ENCODE measurements at places on chromosomes 7 and 10.

GRCh38 chr7:44151956-44152355, 10.8 kb upstream of the MYL7 start:
- no peak for DNase-seq

DNA sequence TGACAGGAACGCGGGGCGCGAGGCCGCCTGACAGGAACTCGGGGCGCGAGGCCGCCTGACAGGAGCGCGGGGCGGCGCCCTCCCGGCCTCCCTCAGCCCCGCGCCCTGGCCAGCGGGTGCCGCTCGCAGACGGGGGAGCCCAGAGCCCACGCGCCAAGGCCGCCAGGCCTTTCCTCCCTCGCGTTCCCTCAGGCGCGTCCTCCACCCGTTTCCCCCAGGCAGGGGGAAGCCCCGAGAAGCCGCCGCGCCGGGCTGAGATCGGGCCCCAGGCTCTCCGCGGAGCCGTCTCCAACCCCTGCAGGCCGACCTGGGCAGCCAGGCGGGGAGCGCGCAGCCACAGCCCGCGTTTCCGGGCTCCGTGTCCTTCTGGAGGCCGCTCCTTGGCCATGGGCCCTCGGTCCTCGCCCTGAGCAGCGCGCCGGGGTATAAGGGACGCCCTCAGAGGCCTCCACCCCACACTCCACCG, 17.7 kb downstream of the PTPRN2 start:
- no peak for DNase-seq

GRCh38 chr7:28517606-28518005, 105.3 kb downstream of the CREB5 start:
- DNase-seq = no peak

DNA sequence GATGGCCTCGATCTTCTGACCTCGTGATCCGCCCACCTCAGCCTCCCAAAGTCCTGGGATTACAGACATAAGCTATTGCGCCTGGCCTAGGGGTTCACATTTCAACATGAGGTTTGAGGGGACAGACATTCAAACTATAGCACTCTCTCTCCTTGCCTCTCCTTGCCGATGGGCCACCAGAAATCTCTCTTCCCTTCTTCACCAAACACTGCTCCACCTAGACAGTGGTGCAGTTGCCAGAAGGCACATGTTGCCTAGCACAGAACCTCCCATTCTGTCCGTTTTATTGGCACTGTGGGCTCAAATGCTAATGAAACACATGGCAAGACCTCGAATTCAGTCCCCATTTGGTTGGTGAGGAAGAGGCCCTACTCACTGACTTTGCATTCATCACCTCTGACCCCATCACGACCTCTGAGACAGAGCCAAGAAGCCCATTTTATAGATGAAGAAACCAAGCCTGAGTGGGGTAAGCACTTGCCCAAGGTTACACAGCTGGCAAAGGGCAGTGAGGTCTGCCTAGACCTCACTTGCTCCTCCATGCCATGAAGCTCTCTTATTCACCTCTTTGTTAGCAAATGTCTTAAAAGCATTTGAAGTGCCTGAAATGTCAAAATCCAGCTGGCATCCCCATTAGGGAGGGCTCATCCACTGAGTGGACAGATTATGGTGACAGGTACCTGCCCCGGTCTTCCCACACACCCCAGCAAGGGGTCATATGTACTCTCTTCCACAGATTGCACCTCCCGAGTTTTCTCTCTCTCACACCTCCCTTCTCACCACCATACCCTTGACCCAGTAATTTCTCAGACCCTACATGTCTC, 34.0 kb downstream of the GPRIN2 start:
- no peak for DNase-seq

DNA sequence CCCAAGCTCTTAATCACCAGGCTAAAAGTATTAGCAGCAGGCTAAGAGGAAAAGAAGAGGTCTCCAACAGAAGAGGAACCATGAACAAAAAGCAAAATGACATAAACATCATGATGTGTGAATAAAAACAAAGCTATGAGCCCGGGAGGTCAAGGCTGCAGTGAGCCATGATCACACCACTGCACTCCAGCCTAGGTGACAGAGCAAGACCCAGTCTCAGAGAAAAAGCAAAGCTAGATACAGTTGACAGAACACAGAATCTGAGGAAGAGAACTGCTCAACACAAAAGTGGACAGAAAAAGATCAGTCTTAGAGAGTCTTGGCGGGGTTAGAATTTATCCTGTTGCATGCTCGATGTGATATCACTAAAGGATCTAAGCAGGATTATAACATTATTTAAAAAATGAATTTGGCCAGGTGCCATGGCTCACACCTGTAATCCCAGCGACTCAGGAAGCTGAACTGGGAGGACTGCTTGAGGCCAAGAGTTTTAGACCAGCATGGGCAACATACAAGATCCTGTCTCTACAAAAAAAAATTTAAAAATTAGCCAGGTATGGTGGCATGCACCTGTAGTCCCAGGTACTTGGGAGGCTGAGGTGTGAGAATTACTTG, 37.5 kb downstream of the NT5C2 start:
- DNase-seq = no peak

GRCh38 chr10:6037422-6037821, 24.7 kb downstream of the IL2RA start:
- no peak for DNase-seq

GRCh38 chr10:2252096-2252495, 514.8 kb upstream of the ADARB2 start:
- no peak for DNase-seq

GRCh38 chr10:119658274-119658673, 7.1 kb downstream of the BAG3 start:
- DNase-seq = no peak

DNA sequence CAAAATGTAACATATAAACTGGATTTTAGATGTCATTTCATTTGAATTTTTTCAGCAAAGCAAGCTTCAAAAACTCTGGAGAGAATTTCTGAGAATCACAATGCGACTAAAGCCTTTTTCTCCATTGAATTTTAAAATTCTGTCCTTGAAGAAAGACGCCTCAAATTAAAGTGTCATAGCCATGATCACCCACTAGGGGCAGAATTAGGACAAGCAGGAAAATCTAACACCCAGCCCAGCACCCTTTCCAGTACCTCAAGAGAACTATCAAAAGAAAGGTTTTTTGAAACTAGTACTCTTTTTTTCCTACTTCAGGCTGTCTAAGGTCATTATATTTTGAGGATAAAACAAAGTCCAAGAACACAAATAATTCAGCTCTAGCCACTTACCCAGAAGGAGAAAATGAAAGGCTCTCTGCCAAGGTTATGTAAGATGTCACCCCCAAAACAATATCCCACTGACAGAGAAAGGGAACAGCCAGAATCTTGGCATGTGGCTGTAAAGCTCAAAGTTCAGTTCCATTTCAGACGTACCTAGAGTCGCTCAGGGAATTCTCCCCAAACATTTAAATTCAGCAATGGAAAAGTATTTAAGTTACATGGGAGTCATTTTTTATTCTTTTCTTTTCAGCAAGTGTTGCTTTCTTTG, 299.4 kb downstream of the SNX13 start:
- DNase-seq = no peak

GRCh38 chr7:13115157-13115772, 427.8 kb downstream of the ARL4A start:
- DNase-seq = no peak

DNA sequence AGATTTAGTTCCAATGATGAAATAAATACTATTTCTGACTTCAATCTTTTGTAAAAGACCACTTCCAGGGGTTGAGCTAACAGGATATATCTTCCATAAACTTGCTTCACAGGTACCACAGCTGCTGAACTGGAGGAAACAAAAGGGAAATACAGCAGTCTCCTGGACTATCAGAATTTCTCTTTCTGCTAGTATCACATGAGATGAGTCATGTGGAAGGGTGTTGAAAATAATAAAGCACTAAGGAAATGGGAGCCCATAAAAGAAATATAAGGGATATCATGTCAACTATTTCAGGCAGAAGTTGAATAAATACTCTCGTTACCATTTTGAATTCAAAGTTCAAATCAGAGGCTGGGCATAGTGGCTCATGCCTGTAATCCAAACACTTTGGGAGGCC, 250.3 kb upstream of the NFE2L3 start:
- no peak for DNase-seq

DNA sequence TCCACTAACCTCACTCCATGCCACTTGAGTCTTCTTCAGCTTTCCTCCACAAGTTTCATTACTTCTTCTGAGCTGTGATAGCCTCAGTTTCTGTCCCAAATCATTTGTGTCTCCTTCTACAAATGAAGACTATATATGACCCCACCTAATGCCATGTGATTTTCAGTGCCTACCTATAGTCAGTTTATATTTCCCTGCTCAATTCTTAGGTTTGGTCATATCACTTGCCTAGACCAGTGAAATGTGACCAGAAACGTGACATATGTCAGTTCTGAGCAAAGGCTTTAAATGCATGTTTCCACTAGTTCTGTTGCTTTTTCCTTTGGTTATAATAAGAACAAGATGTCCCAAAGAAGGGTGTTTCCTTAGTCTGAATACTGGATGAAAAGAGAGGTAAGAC, 24.6 kb upstream of the REEP3 start:
- DNase-seq = no peak

GRCh38 chr7:77867537-77867865, 68.9 kb downstream of the PHTF2 start:
- DNase-seq = no peak

GRCh38 chr10:130982802-130983201, 328.7 kb downstream of the TCERG1L start:
- no peak for DNase-seq

DNA sequence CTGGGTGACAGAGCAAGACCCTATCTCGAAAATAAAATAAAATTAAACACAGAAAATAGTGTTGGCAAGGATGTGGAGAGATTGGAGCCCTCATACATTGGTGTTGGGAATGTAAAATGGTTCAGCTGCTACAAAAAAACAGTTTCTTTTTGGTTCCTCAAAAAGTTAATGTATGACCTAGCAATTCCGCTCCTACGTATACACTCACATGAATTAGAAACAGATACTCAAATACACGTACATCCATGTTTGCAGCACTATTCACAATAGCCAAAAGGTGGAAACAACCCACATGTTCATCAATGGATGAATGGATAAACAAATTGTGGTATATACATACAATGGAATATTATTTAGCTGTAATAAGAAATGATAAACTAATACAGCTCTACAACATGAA, 28.4 kb upstream of the CHCHD3 start:
- no peak for DNase-seq

DNA sequence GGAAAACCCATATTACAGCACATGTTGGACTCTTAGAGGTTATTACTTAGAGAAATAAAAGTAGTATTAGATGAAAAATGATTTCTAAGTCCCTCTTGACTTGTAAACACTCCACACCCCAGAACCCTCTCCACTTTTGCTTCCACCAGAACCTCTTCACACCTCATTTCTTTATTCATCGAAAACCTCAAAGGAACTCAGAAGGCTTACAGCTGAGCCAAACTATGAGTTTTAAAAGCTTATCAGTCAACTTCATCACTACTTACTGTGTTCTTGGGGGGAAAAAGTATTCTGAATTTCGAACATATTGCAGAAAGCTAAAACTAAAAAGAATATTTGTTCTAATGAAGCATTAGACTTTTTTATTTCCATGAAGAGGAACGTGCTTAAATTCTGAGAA, 547.8 kb upstream of the STEAP1 start:
- DNase-seq = no peak

GRCh38 chr7:108303332-108303731, 152.9 kb downstream of the NRCAM start:
- DNase-seq = no peak

- DNase-seq = no peak
Observed at GRCh38 chr7:157426463-157427301, 89.9 kb downstream of the DNAJB6 start.

DNA sequence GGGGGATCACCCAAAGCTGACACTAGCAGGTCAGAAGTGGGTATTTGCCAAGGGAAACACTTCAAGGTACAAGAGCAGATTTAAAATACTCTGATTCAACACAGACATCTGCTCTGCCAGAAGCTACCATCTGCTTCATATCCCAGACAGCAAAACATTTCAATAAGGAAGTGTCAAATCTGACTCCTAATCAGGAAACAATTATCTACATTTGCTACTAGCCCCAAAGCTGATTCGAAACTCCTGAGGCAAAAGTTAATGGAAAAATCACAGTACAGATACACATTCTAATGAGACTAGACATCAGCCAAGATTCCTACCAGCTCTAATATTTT, 48.9 kb downstream of the PARD3 start:
- DNase-seq = no peak

DNA sequence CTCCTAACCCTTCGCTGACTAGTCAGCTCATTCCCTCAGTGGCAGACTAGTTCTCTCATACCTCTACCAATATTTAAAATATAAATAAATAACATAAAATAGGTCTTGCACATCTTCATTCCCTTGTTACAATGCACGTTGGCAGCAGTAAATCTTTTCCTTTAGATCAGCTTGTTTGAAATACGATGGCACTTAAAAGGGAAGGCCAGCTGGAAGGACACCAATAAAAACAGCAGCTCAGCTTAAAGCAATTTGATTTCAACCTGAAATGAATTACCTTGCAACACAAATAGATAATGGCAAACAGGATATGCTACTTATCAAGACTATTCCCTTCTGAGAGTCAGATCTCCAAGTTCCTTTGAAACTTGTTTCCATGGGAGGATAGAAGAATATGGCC, 321.8 kb downstream of the GFRA1 start:
- DNase-seq = no peak

GRCh38 chr7:102469351-102469971, 4.7 kb downstream of the LRWD1 start:
- DNase-seq = no peak

DNA sequence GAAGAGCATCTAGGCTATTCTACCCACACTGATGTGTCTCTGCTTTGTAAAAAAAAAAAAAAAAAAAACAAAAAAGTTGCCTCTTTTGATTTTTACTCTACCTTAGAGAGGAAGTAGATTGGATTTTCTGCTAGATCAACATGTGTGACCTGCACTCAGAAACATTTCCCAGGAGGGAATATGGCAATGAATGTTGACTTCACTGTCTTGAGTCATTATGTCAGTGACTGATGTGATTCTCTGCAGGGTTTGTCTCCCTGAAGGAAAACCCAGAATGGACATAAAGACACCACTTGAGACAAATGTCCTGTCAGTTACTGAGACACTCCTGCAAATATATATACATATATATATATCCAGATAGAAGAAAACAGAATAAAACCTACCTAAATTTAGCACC, 370.3 kb downstream of the BMPER start:
- no peak for DNase-seq

- no peak for DNase-seq
Observed at GRCh38 chr10:128087146-128087883, 38.9 kb downstream of the MKI67 start.

DNA sequence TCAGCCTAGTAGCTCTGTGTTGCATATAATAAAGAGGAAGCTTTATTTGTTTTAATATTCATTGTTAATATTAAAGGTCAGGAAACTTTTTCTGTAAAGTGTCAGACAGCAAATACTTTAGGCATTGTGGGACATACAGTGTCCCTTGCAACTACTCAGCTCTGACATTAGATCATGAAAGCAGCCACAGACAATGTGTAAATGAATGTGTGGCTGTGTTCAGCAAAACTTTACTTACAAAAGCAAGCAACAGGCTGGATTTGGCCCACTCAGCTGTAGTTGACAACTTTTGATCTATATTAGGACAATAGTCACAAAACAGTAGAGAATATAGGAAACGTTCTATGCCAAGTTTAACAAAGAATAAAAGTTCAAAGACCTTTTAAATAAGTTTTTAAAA, 173.3 kb downstream of the RNLS start:
- DNase-seq = no peak
